ENCODE measurements at places on chromosomes 4 and X. TPM values are rescaled to one million over a fixed set of nuclear protein-coding genes. Genes with fewer than 3 reads are reported as not detected.
A peak's percentile ranks its signal among the peaks of the same experiment; 100 is the strongest.

DNA sequence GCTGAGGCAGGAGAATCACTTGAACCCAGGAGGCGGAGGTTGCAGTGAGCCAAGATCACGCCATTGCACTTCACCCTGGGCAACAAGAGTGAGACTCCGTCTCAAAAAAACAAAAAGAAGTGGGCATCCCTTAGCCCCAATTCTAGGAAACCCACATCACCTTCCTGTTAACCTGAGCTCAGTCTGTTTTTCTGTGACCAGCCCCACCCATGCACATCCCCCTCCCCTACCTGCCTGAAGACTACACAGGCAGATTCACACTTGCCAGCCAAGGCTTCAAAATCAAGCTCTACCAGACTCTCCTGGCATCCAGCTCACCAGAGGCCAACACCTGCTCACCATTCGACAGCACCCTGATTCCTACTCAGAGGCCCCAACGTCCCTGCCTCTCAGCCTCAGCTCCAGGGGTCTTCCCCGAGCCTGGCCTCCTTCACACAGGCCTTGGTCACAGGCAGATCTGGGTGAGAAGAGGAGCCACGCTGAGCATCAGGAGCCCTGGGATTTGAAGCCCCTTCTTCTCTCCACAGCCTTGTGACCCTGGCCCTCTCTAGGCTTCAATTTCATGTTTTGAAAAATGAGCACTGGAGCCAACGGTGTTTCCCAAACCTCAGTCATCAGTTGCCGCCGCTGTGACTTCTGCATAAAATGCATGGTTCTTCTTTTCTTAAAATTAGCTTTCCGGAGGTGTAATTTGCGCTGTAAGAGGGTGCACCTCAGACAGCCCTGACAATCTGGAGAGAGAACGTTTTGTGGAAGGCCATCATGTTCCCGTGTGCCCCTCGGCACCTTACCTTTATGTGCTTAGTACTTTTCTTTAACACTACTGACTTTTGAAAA is 47.3 kb downstream of the JAKMIP1 start:
- no peak for DNase-seq

Gene SHOX
- total RNA-seq: not detected

Gene SOX3
- total RNA-seq: not detected

DNA sequence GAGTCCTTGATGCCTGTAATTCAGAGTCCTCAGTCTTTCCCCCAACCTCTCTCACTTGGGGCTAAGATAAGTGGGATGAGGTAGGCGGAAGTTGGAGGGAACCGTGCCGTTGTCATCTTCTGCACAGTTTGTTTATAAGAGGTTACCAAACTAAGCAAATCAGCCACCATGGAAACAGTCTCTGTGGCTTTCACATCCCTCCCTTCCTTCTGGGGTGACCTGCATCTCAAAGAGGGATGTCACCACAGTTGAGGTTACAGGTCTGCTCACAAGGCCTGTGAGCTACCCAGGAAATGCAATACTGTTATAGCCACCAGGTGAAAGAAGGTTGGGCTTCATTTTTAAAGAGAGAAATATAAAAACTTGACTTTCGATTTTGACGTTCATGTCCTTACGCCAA is 26.3 kb downstream of the RTL5 start:
- peak; percentile 34 for DNase-seq

Gene GPRASP3
- total RNA-seq: 3.1 TPM

DNA sequence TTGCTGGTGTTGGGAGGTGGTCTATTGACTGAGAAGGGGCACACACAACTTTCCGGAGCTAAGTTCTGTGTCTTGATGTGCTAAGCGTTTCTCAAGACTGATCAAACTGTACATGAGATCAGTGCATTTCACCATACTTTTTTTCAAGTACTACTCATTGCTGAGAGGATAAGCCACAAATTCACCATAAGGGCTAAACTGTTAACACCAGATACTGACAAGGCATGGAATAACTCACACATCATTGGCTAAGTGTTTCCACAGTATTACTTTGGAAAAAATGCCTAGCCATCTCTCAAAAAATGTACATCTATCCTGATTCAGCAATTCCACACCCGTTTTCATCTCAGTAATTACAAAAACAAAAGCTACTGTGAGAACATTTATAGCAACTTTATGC is 13.0 kb downstream of the RBMX start:
- DNase-seq: no peak

GRCh38 chr4:100576570-100576969 is 58.7 kb upstream of the EMCN start:
- DNase-seq: no peak

Gene HSFX3
- not detected for total RNA-seq

Gene SMIM31
- not detected for total RNA-seq

- DNase-seq: no peak
These were observed 781.4 kb downstream of the PCDH18 start for GRCh38 chr4:136750897-136751296.

- peak; percentile 3 for DNase-seq
These were observed 41.8 kb downstream of the RPS6KA3 start for GRCh38 chrX:20224814-20225487.

DNA sequence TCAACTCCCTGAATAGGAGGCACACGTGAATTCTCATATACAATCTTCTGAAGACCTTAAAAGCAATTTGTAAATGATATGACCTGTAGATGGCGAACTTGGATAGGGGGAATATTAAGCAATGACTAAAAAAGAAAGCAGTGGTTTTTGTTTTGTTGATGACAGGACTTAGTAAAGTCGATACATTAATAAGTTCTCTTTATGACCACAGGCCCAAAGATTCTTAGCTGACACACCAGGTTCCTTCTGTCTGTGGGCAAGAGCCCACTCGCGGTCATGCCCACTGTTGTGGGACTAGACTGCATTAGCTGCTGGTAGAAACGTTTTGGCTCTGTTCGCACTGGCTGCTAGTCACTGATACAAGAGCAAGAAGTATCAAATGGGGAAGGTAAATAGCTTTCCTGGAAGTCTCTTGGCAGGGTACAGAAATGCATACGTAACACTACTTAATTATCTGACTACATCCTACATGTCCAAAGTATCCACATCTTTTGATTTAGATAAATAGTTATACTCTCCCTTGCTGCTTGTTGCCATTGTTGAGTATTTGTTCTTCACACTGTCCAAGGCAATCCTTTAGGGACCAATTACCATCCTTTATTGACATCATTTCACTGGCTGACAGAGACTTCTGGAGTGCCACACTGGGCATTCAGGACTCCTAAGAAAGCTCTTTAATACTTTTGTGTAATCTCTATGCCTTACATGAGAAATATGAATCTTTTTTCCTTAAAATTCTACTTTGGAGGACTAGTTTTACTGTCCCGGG is 31.0 kb downstream of the ALPK1 start:
- DNase-seq: peak; percentile 11

Gene CD40LG
- total RNA-seq: 36.1 TPM

- no peak for DNase-seq
These were observed 34.7 kb downstream of the SLC25A5 start for GRCh38 chrX:119502727-119503483.

Gene ATOH1
- not detected for total RNA-seq

Gene ADH1B
- not detected for total RNA-seq

Gene AFM
- not detected for total RNA-seq

All from activated T-cell treated with anti-CD3 and anti-CD28 coated beads, Interleukin-2, amount 50 U/mL, for 72 hours (primary cell).